ENCODE measurements at places on chromosomes 6 and 20. TPM values are rescaled to one million over a fixed set of nuclear protein-coding genes. Genes with fewer than 3 reads are reported as not detected.

The GMPR gene
- total RNA-seq, result 3.5 TPM

The CUTA gene
- 338 TPM for total RNA-seq

The LIME1 gene
- total RNA-seq, result 15.2 TPM

The BMP2 gene
- 0.23 TPM for total RNA-seq

The HLA-DPB1 gene
- total RNA-seq, result 0.64 TPM

The DEFB124 gene
- total RNA-seq, result not detected

The JAG1 gene
- 21.2 TPM for total RNA-seq

The SOX18 gene
- total RNA-seq, result 18.7 TPM

The ADGRF4 gene
- 0.10 TPM for total RNA-seq

The PSORS1C2 gene
- not detected for total RNA-seq

The LRRC73 gene
- total RNA-seq, result 2.9 TPM

The C6orf132 gene
- 12.9 TPM for total RNA-seq

The UNC5CL gene
- total RNA-seq, result 0.36 TPM

The TREM1 gene
- total RNA-seq, result not detected

The CGA gene
- not detected for total RNA-seq

The COL19A1 gene
- total RNA-seq, result not detected

The RBL1 gene
- total RNA-seq, result 14.0 TPM

The SLX4IP gene
- 5.4 TPM for total RNA-seq

The GPR63 gene
- 0.95 TPM for total RNA-seq

The TRAPPC3L gene
- total RNA-seq, result not detected

The ELMO2 gene
- total RNA-seq, result 40.4 TPM

The CEP57L1 gene
- total RNA-seq, result 37.6 TPM

The KHDC1L gene
- not detected for total RNA-seq

The SUN5 gene
- not detected for total RNA-seq

The FERMT1 gene
- total RNA-seq, result 0.95 TPM

The GLP1R gene
- total RNA-seq, result not detected

The DEFB119 gene
- total RNA-seq, result not detected

The DYNLT2 gene
- total RNA-seq, result 2.1 TPM

The NELFCD gene
- total RNA-seq, result 108 TPM

The TOX2 gene
- 85.4 TPM for total RNA-seq

The RCAN2 gene
- 0.05 TPM for total RNA-seq

The PPP1R14C gene
- not detected for total RNA-seq

The RNF146 gene
- total RNA-seq, result 43.1 TPM

The BTNL2 gene
- total RNA-seq, result not detected

The ADGB gene
- total RNA-seq, result not detected

The PI16 gene
- not detected for total RNA-seq

The HCK gene
- total RNA-seq, result 0.98 TPM

The CTCFL gene
- total RNA-seq, result 0.05 TPM

The TMEM239 gene
- not detected for total RNA-seq

Data from Panc1 (cell line).